ENCODE measurements at places on chromosomes 16 and 17.

- no peak for DNase-seq
These were observed 101.7 kb upstream of the SEC14L1 start for GRCh38 chr17:77038884-77039555.

GRCh38 chr16:85928401-85928820 is 29.4 kb downstream of the IRF8 start:
- peak; percentile 39 for DNase-seq

- DNase-seq = no peak
These were observed 26.2 kb upstream of the FOXK2 start for GRCh38 chr17:82493226-82493781.

- DNase-seq = no peak
These were observed 56.6 kb downstream of the TMEM186 start for GRCh38 chr16:8740775-8741355.

GRCh38 chr16:78579020-78579419 is 479.6 kb downstream of the WWOX start:
- DNase-seq = no peak

DNA sequence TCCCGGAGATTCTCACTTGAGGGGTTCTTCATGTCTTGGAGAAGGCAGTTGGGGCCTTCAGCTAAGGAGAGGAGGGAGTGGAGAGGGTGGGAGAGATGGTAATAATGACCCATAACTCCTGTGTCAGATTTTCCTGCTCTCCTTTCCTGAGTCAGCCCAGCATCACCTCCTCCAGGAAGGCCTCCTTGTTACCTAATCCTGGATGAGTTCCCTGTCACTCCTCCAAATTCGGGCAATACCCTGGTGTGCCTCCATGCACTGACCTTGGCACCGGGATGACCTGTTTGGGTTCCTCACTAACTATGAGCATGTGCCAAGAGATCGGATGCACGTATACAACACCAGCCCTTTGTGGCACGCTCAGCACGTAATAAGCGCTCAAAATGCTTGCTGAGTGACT is 38.8 kb downstream of the SDK2 start:
- no peak for DNase-seq
